ENCODE measurements at places on chromosomes 4 and X.
A peak's percentile ranks its signal among the peaks of the same experiment; 100 is the strongest.

GRCh38 chrX:148601034-148601433 lies 100.6 kb downstream of the AFF2 start:
- DNase-seq: no peak

DNA sequence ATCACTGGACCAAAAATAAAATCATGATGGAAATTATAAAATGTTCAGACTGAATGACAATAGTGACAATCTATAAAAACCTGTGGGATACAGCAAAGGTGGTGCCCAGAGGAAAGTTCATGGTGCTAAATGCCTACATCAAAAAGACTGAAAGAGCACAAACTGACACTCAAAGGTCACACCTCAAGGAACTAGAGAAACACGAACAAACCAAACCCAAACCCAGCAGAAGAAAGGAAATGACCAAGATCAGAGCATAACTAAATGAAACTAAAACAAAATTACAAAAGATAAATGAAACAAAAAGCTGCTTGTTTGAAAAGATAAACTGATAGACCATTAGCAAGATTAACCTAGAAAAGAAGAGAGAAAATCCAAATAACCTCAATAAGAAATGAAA lies 78.7 kb downstream of the ANAPC10 start:
- DNase-seq: no peak

- DNase-seq: no peak
Measured at GRCh38 chr4:139167774-139168444, 9.1 kb downstream of the ELF2 start.

- DNase-seq: no peak
Measured at GRCh38 chrX:109886122-109886761, 116.7 kb upstream of the TMEM164 start.

DNA sequence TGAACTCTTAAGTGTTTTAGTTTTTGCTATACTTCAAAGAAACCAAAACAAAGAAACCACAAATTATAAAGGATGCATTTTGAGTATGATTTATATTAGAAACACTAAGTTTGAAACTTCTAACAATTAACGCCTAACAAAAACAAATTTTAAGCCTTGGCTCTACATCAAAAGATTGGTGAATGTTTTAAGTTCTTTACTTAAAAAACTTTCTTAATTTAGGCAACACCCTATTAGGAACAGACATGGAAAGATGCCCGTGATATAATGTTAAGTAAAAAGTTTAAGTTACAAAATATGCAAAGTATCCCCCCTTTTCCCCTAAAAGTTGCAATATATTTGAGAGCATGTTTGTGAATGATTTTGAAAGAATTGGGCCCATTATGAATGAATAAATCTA lies 21.2 kb downstream of the PROM1 start:
- no peak for DNase-seq

- no peak for DNase-seq
Measured at GRCh38 chr4:39357002-39357401, 9.2 kb downstream of the RFC1 start.

DNA sequence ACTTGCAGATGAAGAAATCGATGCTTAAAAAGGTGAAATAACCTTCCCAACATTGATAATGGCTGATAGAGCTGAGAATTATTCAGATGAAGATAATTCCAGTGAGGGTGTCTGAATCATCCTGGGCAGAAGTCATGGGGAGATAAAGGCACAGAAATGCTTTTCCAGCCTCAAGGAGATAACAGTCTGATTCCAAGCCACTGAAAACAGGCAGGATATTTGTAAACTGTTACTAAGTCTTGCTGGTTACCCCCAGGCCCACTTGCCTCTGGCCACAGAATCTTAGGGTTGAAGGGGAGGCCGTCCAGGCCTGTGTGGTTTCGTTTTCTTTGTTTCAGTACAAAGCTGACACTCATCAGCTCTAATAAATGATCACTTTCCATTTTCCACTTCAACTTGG lies 158.5 kb downstream of the SH3KBP1 start:
- no peak for DNase-seq

GRCh38 chr4:121930304-121930703 lies 21.6 kb downstream of the TRPC3 start:
- no peak for DNase-seq

DNA sequence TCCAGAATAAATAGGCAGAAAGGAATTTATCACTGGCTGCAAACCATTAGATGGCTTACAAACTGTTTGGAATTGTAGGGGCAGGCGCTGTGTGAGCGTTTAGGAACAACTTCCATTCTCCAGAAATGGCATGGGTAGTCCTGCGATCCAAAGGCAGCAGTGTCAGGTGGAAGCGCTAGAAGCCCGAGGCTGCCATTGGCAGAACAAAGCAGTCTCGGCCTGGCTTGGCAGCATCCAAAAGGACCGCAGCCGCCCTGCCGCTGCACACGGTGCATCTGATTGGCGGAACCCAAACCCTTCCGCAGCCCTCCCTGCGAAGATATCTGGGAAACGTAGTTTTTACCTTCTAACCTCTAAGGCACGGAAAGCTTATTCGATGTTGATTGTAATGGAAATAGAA lies 23.6 kb upstream of the YTHDC1 start:
- DNase-seq: peak; percentile 78

DNA sequence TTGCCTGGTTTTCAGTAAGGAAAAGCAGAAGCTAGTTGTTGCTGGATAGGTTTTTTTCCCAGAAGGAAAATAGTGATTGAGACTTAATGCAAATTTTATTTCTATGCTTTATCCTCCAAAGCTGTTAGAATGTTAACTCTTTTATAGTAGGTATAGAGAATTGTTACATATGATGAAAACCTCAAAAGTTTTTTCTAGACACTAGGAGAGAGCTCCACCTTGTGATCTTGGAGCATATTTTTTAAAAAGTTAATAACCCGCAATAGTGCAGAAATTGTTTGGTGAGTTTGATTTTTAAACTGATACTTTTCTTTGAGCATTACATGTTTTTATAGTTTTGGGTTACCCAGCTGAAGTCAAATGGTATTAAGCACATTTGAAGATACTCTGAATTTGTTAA lies 56.5 kb downstream of the STAG2 start:
- no peak for DNase-seq

GRCh38 chr4:61336488-61336887 lies 136.4 kb downstream of the ADGRL3 start:
- DNase-seq: no peak

DNA sequence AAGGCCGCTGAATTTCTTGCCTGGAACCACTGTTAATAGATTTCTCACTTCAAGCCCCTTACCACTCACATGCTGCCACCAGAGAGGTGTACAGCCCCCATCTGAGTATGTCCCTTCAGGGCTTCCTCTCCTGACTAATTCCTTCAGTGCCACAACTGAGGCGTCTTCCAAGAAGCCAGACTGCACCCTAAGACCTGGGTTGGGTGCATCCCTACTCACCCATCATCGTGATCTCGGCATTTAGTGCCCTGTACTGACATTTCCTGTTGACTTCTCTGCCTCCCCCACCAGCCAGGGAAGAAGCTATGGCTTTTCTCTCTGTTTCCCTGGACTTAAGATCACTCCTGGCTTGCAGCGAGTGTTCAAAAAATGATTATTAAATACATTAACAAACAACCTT lies 40.4 kb upstream of the MAP3K15 start:
- DNase-seq: no peak

- no peak for DNase-seq
Measured at GRCh38 chr4:19645589-19645988, 606.1 kb upstream of the SLIT2 start.

GRCh38 chrX:47605024-47605423 lies 14.6 kb downstream of the SYN1 start:
- DNase-seq: no peak

GRCh38 chr4:155403886-155404285 lies 27.1 kb upstream of the MAP9 start:
- no peak for DNase-seq

- no peak for DNase-seq
Measured at GRCh38 chrX:21014326-21014725, 359.9 kb upstream of the CNKSR2 start.

- DNase-seq: no peak
Measured at GRCh38 chrX:9295551-9295950, 169.3 kb upstream of the TBL1X start.

- no peak for DNase-seq
Measured at GRCh38 chrX:109812236-109812635, 79.2 kb upstream of the ACSL4 start.

DNA sequence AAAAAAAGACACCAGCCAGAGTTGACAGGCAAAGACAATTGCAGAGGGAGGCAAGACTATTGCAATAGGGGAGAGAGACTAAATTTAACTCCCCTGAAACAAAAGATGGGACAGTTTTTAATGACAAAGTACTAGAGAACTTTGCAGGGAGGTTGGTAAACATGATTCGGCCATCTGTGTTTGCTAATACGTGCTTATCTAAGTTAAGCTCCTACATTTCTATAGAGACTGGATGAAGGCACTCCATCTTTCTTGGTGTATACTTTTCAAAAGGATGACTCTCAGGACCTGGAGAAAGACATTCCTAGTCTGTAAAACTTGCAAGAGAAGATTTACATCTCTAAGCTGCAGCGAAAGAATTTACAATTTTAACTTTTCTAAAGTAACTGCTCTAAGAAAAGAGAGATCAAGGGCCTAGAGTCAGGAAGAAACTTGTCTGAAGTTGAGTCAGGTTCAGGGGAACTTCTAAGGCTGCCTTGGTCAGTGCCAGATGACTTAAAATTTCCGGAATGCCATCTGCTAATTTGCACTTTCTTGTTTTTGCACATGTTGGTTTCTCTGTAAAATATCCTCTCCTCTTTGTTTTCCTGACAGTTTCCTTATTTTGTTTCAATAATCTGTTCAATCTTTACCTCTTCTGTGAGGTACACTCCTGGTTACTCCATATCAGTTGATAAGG lies 10.6 kb downstream of the ADAM29 start:
- no peak for DNase-seq

- DNase-seq: peak; percentile 80
Measured at GRCh38 chr4:6327220-6327917, 57.7 kb downstream of the WFS1 start.

DNA sequence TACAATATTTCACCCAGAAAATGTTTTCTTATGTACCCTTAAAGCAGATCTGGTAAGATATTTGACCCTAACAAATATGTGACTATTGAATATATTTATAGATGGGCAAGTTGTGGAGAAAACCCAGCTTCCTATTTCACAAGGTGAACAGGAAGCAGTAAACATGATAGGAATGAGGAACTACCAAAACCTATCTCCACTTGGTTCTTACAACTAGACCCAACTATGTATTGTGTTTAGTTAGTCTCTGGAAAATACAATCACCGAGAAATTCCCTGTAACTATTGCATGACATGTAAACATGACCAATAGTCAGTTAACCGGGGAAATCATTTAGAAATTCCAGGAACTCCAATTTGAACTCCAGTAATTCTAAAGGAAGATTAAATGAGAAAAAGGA lies 8.4 kb upstream of the RXFP1 start:
- DNase-seq: no peak

DNA sequence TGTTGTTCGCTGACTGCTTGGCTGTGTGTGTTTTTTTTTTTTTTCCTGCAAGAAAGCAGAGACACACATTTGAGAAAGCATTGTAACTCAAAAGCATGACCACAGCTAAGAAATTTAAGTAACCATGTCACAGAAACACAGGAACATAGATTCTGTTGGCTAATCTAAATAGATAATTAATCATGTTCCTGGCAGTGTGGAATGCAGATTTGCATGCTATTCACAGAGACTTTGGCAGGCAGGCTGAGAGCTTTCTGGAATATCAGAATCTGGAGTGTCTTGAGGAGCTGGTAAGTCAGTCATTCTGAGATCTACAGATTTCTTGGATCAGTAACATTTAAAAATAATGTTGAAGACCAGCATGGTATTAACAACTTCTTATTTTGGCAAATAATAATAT lies 33.2 kb upstream of the SMS start:
- no peak for DNase-seq

DNA sequence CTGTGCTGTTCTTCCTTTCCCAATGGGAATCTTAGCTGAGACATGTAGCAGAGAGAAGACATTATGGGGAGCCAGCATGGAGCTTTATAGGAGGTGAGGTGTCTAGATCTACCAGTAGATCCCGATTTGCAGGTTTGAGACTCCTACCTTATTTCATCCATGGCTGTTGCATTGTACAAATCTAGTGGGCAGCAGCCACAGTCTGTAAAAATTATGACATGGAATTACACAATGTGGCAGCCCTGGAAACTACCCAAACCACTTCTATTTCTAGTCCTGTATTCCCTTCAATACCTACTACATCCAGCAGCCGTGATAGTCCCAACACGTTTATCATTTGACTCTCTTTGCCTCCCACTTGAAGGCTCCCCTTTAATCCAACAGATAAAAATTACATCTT lies 8.1 kb downstream of the ATP7A start:
- DNase-seq: no peak

- peak; percentile 75 for DNase-seq
Measured at GRCh38 chr4:110475881-110476818, at the start of gene ENPEP. Gene ENPEP, plus strand, starts transcription at chr4:110476155. Its CDS starts 260 bp downstream, at chr4:110476415.

GRCh38 chrX:125436855-125437254 lies 117.2 kb downstream of the TEX13C start:
- DNase-seq: no peak

- no peak for DNase-seq
Measured at GRCh38 chrX:51484616-51485015, 11.8 kb downstream of the NUDT11 start.

DNA sequence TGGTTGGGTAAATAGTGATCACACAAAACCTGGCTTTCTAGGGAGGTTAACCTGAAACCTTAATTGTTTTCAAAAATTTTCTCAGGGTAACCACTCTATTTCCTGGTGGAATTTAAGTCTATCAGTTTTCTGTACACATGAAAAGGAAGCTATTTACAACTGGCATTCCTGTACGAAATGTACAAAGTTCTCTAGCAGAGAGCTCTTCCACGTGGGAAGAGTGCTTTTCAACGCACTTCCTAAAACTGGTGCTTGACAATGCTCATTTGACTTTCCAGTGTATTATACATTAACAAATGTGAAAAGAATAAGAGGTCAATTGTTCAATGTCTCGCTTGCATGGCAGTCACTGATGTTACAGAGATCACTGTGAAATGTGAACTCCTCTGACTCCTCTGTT lies 2.8 kb upstream of the SOD3 start:
- DNase-seq: no peak

- DNase-seq: no peak
Measured at GRCh38 chr4:104486716-104487504, 7.8 kb downstream of the CXXC4 start.

GRCh38 chrX:64977051-64977450 lies 801 bp upstream of the ZC4H2 start:
- DNase-seq: no peak

DNA sequence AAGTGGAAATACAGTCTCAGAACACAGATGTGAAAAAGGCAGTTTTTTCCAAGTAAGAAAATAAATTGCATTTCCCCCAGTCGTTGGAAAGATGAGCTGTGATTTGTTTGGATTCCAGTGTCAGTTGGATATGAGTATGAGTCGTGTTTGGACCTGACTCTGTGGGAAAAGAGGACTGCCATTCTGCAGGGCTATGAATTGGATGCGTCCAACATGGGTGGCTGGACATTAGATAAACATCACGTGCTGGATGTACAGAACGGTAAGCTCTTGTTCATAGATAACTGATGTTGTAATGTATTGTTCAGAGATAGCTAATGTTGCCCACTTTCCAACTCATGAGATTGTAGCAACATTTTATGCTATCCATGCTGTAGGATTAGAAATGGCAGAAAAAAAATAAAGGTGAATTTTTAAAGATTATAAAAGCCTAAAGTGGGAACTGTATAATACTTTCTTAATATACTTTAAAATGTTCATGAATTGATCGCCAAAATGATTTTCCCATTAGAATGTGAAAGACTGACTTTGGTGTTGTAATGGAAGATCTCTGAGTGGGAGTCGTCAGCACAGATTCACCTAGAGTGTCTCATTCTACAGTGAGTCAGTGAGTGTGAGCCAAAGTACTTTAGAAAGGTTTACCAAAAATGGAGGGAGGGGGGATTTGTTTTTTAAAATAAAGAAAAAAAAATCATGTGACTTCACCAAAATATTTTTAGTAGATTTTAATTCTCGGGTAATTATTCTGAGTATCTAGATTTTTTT lies 178.7 kb downstream of the DCTD start:
- no peak for DNase-seq

All from coronary artery (tissue), 2 donors.